MG63 (cell line): ENCODE measurements at places on chromosomes 3 and 15. TPM values are rescaled to one million over a fixed set of nuclear protein-coding genes. Genes with fewer than 3 reads are reported as not detected.

Gene PLA2G4D
- total RNA-seq: not detected in 2 replicates

Gene CPOX
- total RNA-seq: 43.7 and 45.1 TPM in 2 replicates

DNA sequence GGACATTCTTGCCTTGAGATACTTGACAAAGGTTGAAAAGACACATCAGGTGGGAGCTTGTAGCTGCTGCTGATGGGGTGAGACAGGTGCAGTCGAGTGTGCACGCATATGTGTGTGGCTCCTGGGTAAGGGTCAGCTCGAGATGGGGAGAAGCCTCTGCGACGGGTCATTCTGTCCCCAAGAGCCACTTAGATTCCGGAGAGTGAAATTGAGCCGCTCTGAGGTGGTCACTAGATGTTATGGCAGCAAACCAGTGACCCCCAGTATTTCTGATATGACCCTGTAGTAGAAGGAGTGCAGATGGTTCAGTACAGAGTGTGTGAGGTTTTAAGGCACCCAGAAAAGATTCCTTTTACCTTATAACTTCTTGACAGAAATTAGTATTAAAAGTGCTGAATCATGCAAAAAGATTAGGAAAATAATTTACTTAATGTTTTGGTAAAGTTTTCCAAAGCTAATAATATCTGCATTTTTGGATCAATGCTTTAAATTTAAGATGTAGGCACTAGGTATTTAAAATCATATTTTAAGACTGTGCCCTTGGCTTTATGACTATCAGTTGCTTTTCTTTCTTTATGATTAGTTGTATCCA is 241.9 kb upstream of the TOPAZ1 start:
- DNase-seq: no peak

GRCh38 chr3:43071313-43071893 is 34.5 kb downstream of the POMGNT2 start:
- DNase-seq: no peak

DNA sequence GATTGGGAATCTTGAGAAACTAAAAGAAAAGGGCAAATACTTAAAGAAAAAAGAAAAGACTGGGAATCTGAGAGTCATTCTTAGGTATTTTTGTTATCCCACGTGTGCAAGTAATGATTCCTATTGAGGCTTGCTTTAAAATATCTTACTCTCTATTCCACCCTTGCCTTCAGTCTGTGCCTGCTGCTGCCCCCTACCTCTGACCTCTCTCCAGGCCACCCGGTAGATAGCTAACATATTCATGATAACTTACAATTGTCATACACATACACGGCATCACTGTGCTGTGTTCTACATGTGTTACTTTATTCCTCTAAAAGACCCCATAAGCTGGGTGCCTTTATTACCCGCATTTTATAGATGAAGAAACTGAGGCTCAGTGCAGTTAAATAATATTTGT is 27.8 kb upstream of the ATP13A3 start:
- DNase-seq: no peak

Gene C3orf20
- total RNA-seq: 0.03 TPM in 1 of 2 replicates, not detected in the other

DNA sequence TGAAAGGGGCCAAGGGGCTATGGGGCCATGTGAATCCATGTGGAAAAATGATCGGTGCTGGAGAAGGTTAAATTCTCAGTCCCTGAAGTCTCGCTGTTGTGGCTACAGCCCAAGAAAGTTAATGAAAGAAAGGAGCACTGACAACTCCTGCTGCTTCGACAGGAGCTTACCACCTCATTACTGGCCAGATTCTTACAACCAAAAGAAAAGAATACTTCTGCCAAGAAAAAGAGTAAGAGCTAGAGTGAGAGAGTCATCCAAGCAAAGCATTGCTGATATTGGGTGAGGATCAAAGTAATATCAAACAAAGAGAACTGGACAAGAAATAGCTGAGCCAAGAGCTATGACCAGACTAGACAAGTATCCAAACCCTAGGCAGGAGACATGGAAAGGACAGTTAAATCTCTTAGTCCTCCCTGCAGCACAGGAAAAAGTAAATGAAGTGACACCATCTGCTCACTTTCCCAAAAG is 348.4 kb upstream of the PLSCR5 start:
- peak; percentile 62 for DNase-seq

Gene FBXL2
- 4.0 and 6.8 TPM in 2 replicates for total RNA-seq

DNA sequence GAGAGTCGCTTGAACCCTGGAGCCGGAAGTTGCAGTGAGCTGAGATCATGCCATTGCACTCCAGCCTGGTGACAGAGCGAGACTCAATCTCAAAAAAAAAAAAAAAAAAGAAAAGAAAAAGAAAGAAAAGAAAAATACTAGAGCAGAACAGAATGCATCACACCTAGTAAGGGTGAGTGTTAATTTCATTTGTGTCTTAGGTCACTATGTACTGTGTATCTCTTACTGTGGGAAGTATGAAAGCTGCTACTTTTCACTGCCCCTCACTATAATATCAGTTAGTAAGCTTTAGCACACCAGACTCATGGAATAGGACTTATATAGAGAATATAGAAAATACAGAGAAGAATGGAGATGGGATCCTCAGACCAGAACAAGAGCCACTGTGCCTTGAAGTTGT is 45.9 kb upstream of the RASA2 start:
- DNase-seq: no peak

Gene BFSP2
- total RNA-seq: not detected in 2 replicates

- no peak for DNase-seq
These were observed 148.5 kb upstream of the PDZRN3 start for GRCh38 chr3:73773233-73773632.

GRCh38 chr15:80732167-80732566 is 37.1 kb downstream of the ABHD17C start:
- no peak for DNase-seq

Gene LEKR1
- total RNA-seq: 1.6 TPM in 1 of 2 replicates, not detected in the other

Gene MUC20
- total RNA-seq: not detected in 2 replicates

GRCh38 chr15:63466378-63467192 is 37.8 kb upstream of the USP3 start:
- DNase-seq: no peak

GRCh38 chr3:108394016-108394415 is 97.7 kb downstream of the HHLA2 start:
- DNase-seq: no peak

GRCh38 chr15:100007609-100008008 is 274.4 kb upstream of the LYSMD4 start:
- no peak for DNase-seq

DNA sequence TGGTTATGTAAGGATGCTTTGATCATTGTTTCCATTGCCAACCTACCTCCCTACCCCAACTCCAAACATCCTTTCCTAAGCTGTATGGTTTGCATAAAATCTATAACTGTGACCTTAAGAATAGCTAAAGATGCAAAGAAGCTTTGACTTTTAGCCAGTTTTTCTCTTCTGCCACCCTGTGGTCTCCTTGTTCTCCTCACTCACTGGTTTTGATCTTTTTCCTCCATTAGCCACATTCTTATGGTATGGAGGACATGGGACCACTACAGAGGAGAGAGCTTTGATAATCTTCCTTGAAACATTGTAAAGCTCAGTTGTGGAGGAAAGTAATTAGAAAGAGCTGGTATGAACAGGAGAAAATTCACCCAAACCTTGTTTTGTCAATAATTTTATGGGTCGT is 115.9 kb downstream of the NEK11 start:
- no peak for DNase-seq

Gene PYGO1
- 4.9 and 7.1 TPM in 2 replicates for total RNA-seq

Gene STRIT1
- not detected in 2 replicates for total RNA-seq
